NCI-H1092 (cell line): ENCODE measurements at places on chromosomes 16 and 17.

DNA sequence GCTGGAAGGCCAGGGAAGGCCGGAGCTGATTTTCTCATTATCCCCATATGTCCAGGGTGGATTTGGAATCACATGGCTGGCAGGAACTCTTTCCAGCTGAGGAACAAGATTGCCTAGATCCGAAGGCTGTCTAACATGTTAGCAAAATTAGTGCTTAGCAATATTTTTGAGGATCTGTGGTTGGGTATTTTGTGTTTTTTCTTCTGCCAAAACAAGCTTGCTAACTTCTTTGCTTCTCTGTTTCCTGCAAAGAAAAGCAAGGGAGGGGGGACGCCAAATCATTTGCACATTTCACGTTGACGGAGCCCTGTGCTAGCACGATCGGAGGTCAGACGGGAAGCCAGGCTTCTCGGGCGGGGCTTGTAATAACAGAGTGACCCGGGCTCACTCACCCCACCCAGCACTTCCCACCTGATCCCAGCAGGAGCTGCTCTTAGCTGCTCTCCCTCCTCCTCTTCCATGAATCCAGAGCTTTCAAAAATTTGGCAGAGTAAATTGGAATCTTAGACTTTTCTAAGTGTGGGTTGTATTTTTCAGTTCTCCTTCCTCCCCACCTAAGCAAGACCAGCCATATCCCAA is 33.3 kb upstream of the FOXF1 start:
- no peak for DNase-seq

DNA sequence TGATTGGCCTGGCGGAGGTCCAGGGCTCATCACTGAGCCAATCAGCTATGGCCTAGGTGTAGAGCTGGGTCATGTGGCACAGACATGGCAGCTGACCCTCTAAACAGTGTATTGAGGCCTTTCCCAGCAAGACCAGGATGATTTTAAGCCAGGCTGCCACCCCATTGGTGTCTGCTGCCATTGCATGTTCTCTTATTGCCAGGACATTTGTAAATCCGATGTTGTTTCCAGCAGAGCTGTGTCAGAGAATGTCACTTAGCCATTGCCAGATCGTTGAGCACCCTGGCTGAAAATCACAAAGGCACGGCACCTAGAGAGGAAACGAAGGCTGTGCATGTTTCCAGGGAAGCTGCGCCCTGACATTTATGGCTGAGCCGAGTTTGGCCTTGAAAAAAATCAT is 33.4 kb downstream of the RBFOX1 start:
- DNase-seq, result no peak

DNA sequence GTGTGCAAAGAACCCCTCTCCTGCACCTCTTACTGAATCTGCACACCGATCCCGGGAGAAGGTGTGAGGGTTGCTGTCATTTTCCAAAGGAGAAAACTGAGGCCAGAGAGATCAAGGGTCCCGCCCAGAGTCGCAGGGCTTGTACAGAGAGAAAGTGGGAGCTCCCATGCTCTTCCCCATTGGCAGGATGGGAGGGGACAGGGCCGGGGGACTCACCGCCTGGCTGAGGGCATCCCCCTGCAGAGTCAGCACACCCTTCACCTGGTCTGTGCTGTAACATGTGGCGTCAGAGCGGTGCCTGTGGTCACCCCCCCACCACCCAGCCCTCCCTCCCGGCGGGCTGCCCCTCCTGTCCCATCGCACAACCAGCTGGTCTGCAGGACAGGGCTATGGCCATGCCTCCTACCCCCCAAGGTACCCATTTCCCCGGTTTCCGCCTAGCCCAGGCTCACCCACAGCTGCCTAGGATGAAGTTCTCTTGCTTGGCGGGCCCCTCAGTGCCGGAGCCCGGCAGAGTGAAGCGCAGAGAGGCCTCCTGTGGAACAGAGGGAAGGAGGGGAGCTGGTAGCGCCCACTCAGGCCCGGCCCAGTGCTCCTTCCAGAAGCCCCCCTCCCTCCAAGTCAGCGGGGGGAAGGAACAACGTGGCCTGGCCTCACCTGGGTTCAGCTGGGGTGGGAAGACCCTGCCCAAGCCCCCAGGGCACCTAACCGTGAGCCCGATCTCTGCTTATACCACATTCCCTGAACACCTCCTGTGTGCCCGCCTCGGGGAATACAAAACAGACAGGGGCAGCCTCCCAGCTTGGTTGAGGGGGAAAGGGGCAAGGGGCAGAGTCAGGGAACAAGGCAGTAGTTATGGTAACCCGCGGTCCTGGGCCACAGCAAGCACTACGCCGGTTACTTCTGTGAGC is 1.1 kb downstream of the ROGDI start:
- no peak for DNase-seq

- DNase-seq, result no peak
These were observed 2.8 kb downstream of the PLCD3 start for GRCh38 chr17:45129426-45129939.

- peak; percentile 6 for DNase-seq
These were observed 27.4 kb downstream of the BCO1 start for GRCh38 chr16:81265658-81266451.

DNA sequence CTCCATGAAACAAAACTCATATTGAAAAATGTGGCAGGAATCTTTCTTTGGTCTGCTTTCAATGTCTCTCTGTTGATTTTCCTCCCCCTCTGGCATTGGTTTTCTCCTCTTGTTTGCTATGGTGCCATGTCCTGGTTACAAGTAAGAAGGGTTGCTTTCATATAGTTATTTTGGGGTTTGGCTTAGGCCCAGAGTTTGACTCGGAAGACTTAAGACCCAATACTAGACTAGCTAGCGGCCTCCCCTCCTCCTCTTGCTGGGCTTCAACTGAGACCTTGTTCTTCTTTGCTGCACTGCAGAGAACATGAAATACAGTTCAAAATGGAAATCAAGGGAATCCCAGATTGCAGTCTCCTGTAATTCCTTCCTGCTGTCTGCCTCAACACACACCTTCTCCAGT is 30.0 kb upstream of the CLEC18A start:
- DNase-seq, result no peak

GRCh38 chr17:40448213-40448638 is 5.0 kb downstream of the IGFBP4 start:
- no peak for DNase-seq

DNA sequence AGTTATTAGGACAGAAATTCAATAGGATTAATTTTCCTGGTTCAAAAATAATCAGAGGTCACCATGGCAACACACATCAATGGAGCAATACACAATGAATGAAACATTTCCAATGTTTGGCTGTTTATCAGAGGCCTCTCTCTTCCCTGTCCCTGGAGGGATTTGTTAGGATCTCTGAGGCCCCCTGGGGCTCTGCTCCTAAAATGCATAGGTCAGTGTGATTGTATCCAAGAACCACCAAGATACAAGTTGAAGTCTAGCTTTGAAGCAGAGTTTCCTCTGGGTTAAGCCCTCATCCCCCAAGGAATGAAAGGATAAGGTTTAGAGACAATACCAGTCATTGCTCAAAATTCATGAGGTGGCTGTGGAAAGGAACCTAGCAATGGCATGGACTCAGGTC is 561.2 kb upstream of the C16orf82 start:
- no peak for DNase-seq

DNA sequence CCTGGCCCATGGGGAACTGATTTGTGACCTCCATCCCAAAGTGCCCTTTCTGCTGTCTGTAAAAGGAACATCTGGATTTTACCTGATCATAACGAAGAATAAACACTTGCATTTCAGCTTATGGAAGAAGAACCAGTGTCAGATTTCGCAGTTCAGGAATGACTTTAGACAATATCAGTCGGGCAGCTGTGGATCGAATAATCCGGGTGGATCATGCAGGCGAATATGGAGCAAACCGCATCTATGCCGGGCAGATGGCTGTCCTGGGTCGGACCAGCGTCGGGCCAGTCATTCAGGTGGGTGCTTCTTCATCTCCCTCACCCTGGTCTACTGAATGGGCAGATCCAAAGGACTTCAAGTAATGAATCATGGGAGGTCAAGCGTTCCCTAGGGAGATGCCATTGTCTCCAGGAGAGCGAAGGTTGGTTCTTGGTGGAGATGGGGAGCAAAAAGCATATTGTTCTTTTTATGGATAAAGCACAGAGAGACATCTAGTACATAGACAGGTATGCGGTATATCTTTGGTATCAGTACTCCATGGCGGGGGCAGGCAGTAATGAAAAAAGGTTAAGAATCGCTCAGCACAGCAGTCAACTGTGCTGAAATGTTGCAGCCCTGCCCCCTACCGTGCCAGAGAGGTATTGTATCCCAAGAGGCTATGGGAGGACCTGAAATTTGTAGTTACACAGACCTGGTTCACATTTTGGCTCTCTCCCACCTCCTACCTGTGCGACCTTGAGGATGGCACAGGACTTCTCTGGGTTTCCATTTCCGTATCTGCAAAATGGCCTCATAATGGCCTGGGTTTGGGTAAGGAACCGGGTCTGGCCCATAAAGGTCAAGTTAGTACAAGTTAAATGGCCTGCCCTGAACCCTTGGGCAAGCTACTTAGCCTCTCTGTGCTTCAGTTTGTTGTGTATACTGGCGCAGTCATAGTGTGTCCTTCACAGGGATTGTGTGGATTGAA is 4.7 kb downstream of the COQ7 start:
- no peak for DNase-seq

GRCh38 chr17:56908001-56908542 is 5.8 kb downstream of the TRIM25 start:
- no peak for DNase-seq

GRCh38 chr17:9021992-9022572 is 772 bp downstream of the NTN1 start:
- DNase-seq, result no peak

DNA sequence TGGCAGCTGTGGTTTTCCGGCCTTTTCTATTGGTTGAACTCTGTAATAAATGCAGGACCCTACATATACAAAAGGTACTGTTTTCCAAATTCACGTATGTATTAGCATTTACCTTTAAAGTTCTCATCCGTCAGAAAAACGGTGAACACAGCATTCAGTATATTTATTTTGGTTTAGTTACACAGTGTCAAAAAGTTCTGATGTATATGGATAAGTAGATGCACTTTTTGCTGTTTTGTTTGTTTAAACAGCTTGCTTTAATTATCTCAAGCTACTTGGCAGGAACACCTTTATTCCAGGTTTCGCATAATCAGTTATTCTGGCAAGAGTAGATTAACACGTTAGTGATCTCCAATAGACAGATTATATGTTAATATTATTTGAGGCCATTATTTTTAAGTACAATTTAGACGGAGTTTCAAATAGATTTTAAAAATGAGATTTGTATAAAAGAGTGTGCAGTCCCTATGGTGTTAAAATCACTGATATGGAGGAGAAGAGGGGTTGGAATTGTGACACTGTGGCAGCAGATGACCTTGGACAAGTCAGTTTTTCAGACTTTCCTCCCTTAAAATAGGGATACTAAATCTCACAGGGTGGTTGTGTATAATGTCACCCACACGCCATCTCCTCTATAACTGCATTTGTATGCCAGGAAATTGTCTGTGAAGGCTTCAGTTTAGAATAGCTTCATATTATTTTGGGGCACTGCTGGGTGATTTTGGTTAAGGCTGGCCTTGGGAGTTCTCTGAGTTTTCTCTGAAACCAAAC is 2.1 kb downstream of the HERPUD1 start:
- no peak for DNase-seq

DNA sequence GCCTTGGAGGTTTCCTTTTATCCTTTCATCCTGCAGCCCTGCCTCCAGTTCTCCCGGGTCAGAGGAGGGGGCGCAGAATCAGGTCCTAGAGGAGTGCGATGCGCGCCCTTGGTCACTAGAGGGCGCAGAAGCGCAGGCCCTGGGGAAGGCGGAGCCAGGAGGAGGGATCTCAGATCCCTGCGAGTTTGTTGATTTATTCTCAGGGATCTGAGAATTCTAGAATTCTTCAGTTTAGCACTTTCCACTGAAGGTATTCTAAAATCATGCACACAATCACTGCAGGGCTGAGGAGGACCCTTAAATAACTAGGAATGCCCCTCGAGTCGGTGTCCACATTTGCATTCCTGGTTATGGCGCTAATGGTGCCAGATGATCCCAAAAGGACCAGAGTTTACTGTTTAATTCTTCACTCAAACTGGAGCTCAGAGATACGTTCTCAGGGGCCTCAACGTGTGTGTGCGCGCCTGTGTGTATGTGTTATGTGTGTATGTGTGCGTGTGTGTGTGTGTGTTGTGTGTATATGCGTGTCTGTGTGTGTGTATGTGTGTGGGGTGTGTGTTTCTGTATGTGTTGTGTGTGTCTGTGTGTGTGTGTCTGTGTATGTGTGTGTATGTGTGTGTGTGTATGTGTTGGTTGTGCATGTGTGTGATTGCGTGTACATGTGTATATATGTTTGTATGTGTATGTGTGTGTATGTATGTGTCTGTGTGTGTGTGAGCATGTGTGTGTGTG is 6.9 kb upstream of the ELAC2 start:
- peak; percentile 37 for DNase-seq

DNA sequence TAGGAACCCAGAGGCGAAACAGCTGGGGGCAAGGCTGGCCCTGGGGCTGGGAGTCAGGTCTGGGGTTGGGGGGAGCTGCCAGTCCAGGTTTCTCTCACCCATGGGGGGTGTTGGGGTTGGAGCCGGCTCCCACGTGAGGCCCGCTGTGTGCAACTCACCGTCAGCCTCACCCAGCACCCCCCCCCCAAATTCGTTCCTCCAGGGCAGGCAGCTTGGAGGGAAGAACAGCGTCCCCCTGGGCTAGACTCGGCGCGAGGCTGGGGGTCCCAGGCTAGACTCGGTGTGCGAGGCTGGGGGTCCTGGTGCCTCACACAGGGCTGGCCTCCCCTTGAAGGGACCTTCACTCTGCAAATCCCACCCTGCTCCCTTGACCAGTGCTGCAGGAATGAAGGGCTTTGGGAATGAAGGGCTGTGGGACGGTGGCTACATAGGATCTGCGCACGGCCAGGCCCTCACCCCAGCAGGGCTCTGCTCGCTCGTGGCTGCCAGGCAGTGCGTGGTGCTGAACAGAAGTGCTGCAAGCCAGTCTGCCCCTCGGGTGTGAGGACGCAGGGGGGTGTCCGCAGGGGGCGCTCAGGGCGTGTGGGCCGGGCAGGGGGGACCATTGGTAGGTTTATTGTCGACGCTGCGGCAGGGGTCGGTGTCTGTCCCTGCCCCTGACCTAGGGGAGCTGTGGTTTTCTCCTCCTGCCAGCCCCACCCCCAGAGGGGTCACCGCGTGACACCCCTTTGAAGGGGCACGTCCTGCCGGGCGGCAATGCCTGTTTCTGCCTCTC is 74.7 kb downstream of the KLHDC4 start:
- no peak for DNase-seq

DNA sequence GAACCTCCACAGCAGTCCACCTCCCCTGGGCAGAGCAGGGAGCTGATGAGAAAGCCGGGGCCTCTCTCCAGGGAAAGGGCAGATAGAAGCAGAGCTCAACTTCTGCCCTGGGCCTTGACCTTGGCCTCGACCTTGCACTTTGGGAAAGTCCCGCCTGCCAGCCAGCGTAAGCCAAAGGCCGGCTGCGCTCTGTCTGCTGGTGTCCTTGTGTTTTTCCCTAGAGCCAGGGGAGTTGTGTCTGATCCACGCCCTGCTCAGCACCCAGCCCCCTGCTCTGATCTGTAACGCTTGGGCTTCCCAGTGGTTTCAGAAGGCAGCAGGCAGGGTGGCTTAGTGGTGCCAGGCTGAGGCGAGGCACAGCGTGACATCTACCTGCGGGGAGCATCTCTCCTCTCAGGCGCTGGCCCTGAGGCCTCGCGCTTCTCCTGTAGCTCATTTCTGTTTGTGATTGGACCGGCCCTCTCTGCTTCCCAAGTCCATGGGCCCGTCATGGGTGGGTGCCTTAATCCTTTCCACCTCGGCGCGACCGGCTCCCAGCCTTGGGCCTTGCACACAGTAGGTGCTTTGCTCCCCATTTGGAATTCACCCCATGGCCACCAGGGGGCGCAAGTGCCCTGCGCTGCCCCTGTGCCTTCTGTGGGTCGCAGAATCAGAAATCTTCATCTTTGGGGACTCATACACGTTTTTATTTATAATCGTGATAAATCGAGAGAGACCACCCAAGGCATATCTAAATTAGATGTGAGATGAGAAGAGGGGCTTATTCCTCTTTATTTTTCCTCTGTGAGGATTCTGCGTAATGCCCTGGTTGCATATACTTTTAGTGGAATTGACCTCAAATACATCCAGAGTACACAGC is 24.2 kb downstream of the SGSH start:
- no peak for DNase-seq
